Thymus (tissue), 14 donors: ENCODE measurements at places on chromosomes 5 and 9. TPM values are rescaled to one million over a fixed set of nuclear protein-coding genes. Genes with fewer than 3 reads are reported as not detected.

DNA sequence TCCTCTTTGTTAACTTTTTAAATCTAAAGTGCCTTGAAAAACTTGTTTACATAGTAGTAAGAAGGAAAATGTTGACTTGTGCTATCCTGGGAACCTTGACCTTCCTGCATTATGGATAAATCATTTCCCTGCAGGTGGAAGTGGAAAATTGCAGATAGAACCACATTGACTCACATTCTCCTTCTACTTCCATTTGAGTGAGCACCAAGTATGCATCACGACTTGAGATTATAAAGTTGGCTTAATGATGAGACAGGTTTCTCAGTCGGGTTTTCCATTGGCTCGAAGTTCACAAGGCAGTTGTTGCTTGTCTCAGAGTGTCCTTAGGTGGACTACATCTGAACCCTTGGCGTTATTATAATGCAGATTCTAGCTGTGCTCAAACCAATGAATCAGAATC is 39.9 kb downstream of the DOCK8 start:
- no peak for DNase-seq

- DNase-seq = no peak
Observed at GRCh38 chr5:150215979-150216944, 26.4 kb downstream of the SLC6A7 start.

- no peak for DNase-seq
Observed at GRCh38 chr9:113543296-113543981, 79.9 kb downstream of the RGS3 start.

DNA sequence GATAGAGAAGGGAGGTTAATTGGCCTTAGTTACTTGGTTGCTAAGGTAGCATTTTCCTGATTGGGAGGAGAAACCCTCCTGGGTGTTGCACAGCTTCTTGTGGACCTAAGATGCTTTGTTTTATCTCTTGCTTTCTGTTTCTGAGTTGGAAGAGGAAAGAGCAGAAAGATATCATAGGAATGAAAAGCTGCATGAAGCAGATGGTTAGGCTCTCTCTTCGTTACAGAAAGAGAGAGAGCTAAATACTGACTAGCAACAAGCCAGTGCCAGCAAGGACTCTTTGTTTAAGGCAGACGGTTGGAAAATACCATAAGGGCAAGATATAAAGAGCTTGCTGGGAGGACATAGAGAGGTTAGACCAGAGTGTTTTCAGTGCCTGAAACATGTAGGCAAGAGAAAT is 103.1 kb downstream of the ATG10 start:
- no peak for DNase-seq

DNA sequence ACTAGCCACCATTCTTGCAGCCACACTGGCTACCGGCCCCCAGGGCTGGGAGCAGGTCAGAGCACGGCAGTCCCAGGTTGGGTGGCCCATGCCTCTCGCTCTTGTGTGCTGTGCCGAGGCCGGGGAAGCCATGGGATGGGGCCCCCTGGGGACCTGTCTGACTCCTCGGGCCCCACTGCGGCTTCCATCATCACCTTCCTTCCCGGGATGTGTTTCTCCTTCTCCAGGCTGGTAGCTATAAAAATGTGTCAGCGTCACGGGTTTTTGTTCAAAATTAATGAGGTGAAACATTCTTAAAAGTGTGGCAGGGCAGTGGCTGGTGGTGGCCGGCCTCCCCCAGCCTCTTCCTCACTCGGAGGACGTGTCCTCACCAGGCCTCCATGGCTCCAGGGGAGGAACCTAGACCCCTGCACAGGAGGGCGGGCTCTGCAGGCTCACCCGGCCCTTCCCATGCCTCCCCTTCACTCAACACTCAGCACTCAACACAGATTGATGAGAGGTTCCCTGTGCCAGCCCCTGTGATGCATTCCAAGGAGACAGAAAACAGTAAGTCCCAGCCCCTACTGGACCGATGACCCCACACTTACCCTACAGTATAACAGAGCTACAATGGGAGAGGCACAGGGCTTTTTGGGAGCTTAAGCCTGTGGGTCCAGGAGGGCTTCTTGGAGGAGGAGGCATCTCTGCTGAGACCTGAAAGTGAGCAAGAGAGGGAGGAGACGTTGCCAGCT is 43.2 kb downstream of the PTGES start:
- DNase-seq = no peak

DNA sequence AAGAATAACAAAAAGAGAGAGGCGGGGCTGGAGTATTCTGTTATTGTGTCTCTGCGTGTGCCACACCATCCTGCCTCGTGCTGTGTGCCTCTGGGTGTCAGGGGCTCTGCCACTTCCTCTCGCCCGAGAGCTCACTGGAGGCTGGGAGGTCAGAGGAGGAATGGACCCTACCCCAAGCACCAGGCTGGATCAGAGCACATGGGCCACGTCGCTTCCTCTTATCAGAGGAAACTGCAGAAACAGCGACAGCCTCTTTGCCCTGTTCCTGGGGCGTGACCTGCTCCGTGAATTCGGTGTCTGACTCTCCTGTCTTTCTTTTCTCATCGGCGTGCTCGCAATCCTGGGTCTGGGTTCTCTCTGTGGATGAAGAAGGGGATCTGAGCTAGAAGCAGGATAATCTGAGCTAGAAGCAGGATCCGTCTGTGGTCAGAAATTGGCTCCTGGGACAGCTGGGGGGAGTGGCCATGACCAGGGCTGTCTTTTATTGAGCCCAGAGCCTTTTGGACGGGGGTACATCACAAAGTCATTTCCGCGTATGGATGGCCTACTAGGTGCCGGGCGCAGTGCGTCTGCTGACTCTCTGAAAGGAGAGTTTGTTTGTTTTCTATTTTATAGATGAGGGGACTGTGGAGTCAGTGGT is 150.3 kb upstream of the COL5A1 start:
- DNase-seq = no peak

DNA sequence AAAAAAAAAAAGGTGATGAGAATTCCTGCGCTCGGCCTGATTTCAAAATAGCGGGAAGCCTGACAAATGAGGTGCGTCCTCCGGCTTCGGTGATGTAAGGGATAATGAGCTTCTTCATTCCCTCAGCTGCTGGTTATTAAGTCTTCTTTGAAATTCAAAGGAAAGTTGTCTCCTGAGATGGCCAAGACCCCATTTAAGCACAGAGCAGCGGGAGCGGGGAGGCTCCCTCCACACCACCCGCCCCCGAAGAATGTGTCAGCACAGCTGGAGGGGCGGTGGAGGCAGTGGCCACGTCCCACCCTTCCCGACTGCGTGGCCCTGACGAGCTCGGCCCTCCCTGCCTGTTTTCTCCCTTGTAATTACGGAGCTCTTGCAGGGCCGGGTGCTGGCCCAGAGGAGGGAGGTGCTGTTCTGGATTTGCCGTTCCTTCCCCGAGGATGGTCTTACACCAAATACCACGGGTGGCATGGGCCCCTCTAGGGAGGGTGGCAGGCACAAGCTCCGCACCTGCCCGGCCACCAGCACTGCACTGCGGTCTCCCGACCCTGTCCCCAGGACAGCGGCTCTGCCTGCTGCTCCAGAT is 31.0 kb downstream of the SLC9A3 start:
- no peak for DNase-seq

DNA sequence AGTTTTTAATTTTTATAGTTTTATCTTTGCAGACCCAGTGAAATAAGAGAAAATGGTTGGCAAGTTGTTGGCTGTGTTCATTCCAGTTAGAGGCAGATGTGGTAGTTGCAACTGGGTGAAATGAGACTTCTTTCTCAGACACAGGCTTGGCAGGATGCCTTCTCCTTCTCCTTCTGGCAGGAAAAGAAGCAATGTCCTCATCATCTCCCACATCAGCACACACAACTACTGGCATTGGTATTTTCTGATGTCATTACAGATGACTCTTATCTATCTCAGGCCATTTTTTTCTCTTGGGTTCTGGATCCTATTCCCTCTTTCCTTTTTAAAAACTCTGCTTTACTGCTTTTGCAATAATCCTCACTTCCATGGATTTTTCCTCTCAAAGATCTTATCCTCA is 103.3 kb upstream of the EDIL3 start:
- no peak for DNase-seq

Gene MRPL22
- polyA plus RNA-seq = 56.0 TPM

Gene SEPTIN8
- polyA plus RNA-seq = 13.8 TPM

Gene N4BP3
- 2.3 TPM for polyA plus RNA-seq

Gene ADGRD2
- polyA plus RNA-seq = 0.50 TPM

Gene SERF1A
- polyA plus RNA-seq = 6.8 TPM

Gene PCDHA1
- not detected for polyA plus RNA-seq
